ENCODE measurements at places on chromosomes 5 and 9. TPM values are rescaled to one million over a fixed set of nuclear protein-coding genes. Genes with fewer than 3 reads are reported as not detected.

ZBTB43 gene
- 6.8 TPM for total RNA-seq

SPATA31A3 gene
- not detected for total RNA-seq

ANKRD31 gene
- total RNA-seq, result not detected

PCAT7 gene
- total RNA-seq, result not detected

LCN10 gene
- not detected for total RNA-seq

THBS4 gene
- under 0.01 TPM for total RNA-seq

PCDHA1 gene
- 0.32 TPM for total RNA-seq

PLPPR1 gene
- 2.3 TPM for total RNA-seq

SLC34A3 gene
- total RNA-seq, result not detected

FGF1 gene
- not detected for total RNA-seq

FAM78A gene
- 1.9 TPM for total RNA-seq

GGTA1 gene
- total RNA-seq, result not detected

GDA gene
- not detected for total RNA-seq

Measured in epithelial cell of umbilical artery (primary cell).